Stimulated activated naive CD8-positive, alpha-beta T cell treated with anti-CD3 and anti-CD28 coated beads, Interleukin-15, amount 100 ng/mL, for 72 hours (primary cell): ENCODE measurements at places on chromosomes 12 and 14.

DNA sequence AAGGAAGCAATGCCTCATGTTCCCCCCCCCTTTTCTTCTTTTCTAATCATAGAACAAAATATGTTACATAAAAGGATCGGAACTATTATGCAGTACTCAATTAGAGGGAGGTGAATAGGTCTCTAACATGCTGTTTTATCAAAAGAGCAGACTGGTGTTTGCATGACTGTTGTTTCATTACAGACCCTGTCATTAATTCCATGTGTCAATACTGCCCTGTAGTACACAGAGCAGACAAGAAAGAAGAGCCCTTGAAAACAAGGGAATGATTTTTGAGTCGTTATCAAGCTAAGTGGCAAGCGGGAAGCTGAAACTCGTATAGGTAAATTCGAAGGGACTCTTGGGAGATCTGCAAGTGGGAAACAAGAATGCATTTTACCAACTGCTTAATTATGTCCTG lies 76.9 kb upstream of the TMEM263 start:
- DNase-seq: no peak

DNA sequence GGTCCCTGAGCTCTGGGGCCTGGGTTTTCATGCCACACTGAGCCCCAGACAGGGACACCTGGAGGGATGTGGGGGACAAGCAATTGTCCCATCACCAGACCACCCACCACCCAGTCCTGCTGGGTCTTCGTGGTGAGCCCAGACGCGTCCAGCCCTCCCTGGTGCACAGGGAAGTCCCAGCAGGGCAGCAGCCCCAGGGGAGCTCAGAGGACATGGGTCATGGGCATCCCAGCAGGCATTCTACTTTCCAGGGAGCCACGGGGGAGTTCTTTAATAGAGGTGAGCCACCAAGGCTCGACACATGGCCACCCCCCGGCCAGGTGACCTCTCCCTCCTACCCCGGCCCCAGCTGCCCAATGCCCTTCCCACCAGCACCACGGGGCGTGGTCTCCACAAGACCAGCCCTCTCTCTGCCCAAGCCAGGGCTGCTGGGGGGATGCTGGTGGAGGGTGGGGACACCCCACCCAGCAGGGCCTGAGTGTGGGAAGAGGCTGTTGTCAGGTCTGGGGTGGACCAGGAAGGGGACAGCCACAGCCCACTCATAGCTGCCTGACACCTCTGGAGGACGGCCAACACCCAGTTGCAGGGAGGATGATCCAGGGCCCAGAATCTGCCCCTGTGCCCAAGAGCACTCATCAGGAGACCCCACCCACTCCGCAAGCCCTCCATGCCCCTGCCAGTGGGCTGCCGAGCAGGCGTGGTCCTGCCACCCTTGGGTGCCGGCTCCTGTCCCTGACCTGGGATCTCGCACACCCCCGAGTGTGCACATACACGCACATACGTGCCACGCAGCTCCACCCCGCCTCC lies 14.1 kb downstream of the AKT1 start:
- DNase-seq: no peak

DNA sequence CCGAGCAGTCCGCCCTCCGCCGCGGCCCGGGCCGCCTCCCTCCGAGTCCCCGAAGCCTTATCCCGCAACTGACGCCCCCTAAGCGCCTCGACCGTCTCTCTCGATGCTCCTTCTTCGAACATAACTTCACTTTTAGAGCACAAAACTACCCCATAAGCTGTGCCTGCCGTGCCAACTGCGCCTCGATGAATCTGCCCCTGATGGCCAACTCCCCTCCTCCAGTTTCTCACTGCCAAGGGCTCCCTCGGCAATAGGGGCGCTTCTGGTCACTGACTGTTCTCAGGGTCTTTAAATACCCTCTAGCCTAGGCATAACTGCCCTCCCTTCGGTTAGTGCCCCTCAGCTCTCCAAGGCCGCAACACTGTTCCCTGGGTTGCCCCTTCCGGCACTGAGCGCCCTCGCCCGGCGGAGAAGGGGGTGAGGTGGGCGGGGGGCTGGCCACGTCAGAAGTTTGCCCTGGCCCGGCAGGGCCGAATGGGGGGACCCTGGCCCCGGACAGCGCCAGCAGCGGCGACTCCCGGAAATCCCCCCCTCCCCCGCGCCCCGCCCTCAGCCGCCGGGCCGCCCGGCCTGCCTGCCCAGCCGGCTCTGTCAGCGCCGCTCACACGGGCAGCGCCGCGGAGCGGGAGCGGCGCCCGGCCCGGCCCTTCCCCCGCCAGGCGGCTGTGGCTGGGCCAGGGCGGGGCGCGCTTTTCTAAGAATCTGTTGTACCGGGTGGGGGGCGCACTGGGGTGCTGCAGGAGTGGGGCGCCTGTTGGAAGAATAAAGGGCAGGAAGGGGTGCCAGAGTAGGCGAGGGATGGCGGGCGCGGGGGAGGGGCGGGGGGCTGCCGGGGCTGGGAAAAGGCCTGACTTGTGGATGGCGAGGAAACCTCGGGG lies 10.6 kb downstream of the RARG start:
- DNase-seq: no peak

- DNase-seq: no peak
Observed at GRCh38 chr12:104133321-104133720, 4.7 kb downstream of the NFYB start.

DNA sequence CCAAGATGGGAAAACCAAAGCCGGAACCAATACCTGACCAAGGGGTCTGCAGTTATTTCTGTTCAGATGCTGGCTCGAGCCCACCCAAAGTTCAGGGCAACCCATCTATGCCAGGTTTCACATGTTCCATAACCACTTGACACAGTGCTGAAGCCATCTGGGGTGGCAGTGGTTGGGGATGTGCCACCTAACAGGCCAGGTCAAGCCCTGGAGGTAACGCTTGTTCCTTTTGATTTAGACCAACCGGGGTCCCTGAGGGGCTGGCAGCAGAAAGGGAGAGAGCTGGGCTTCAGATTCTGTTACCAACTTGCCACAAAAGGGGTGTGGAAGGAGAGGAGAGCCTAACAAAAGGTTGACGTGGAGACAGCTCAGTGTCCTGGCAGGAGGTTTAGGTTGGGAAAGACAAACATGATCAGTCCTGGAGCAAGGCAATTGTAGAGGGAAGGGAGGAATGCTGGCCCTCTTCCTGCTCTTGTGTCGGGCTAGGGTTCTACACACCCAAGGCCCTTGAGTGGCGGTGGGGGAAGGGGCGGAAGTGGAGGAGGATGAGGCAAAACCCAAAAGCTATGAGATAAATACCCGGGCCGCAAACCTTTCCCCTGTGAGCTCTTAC lies 31.9 kb downstream of the CACNA2D4 start:
- DNase-seq: no peak

GRCh38 chr12:69835081-69835480 lies 10.1 kb downstream of the MYRFL start:
- DNase-seq: no peak

- DNase-seq: no peak
Observed at GRCh38 chr12:98371419-98371818, 144.0 kb upstream of the TMPO start.

DNA sequence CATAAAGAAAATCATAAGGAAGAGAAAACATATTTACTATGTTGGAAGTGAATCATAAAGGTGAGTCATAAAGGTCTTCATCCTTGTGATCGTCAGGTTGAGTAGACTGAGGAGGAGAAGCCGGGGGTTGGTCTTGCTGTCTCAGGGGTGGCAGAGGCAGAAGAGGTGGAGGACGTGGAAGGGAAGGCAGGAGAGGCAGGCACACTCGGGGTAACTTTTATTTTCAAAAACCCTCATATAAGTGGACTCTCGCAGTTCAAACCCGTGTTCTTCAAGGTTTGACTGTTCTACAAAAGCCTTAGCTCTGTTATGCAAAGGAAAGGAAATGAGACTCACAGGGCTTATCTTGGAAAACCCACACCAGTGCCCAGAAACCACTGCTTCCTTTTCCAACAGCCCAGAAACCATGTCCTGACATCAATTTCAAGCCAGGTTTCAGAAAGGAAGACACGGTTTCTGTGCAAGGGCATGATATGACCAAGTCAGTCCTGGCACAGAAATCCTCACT lies 14.0 kb downstream of the SMCO2 start:
- peak; percentile 30 for DNase-seq

DNA sequence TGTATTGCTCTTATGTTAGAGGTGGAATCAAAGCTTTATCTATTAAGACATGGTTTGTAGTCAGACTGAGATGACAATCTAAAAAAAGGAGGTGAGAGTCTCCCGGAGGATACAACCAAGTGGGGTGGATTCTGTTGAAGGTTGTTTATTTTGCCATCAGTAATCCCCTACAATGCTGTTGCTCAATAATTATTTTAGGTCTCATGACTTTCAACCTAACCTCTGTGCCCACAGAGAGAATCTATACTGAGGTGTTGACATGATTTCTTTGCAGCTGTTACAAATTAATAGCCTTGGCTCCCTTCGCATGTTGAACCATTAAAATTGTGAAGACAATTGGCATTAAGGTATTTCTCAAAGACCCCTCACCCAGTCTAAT lies 28.7 kb upstream of the FOS start:
- DNase-seq: no peak

GRCh38 chr12:111182382-111182781 lies 186.5 kb downstream of the PHETA1 start:
- no peak for DNase-seq

DNA sequence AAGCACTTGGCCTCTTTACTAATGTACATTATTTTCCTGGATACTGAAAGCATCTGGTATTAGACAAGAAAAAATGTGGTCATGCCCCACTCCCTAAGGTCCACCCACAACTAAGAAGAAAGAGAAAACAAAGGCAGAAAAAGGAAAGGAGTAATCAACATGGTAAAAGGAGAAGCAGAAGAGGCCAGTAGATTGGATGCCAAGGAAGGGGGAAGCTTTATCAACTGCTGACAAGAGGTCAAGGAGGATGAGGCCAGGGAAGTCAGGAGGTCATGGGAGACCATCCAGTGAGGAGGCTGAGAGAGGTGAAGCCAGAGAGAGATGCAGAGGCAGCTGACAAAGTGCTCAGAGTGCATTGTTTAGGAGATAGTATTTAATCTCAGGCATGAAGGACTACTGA lies 383.5 kb downstream of the ZFP36L1 start:
- DNase-seq: no peak

DNA sequence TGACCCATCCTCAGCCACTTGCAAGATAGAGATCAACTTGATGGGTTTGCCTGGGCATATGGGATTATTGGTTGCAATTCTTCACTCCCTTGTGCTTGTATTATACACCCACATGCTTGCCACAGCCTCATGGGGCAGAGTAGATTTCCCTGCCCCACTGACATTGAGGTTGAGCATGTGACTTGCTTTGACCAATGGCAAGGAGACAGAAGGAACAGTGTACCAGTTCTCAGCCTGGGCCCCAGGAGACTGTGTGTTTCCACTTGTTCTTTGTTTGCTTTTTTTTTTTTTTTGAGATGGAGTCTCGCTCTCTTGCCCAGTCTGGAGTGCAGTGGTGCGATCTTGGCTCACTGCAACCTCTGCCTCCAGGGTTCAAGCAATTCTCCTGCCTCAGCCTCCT lies 31.8 kb downstream of the CALM1 start:
- no peak for DNase-seq

DNA sequence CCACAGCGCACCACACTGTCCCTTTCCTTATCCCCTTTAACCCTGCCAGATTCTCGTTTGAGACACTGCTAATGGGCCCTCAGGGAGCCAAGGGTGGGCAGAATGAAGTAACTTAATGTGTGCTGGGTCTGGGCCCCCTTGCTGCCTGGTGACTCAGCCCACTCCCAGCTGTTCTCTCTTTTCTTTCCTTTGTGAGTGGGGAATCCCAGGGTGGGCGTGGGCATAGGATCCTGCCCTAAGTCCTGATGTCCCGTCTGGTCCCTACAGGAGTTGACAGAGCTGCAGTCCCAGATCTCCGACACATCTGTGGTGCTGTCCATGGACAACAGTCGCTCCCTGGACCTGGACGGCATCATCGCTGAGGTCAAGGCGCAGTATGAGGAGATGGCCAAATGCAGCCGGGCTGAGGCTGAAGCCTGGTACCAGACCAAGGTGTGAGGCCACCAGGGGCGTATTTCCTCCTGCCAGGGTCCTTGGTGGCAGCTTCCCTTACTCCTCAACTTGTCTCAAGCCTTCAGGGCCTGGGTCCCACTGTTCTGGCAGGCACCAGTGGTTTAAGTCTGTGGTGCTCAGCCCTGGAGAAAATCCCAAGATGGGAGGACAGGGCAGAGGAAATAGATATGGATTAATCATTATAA lies 8.3 kb downstream of the KRT7 start:
- no peak for DNase-seq

DNA sequence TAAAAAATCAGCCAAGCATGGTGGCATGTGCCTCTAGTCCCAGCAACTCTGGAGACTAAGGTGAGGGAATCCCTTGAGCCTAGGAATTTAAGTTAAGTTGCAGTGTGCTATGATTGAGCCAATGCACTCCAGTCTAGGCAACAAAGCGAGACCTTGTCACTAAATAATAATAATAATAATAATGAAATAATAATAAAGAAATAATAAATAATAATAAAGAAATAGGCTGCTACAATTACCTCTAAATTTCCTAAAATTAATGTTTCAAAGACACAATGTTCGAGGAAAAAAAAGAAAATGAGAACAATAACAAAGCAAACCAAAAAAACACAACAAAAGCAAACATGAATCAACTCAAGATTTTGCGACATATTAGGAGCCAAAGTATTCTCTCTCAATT lies 29.7 kb downstream of the RALGAPA1 start:
- no peak for DNase-seq

DNA sequence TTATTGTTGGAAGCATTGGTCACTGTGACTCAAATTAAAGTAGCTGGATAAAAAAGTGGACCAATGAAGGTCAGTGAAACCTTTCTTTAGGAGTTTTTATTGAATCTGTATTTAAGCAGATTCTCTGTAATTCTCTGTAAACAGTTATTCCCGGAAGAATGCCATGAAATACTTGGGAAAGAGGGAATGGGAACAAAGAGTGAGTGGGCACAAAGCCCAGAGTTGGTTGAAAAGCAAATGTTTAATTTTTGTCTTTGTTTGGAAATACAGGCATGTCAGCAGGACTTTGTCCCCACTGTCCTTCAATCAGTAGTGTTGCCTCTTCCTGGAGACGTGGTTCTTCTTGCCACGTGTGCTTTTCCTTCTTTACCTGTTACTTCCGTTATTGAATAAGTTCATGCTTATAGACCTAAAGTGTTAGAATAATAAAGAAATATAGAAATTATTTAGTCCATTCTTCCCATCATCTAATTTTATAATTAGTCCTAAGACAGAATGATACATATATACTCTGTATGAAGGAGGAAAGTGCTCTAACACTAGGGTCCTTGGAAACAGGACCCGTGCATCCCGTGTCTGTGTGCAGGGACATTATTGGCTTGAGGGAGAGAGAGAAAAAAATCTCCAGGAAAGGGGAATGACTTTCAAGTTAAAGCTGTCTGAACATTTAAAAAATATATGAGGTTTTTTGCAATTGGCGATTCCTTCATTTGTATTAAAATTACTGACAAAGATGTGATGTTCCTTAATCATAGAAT lies 2.0 kb upstream of the ANG start:
- DNase-seq: no peak
